ENCODE measurements at places on chromosomes 3 and 15. TPM values are rescaled to one million over a fixed set of nuclear protein-coding genes. Genes with fewer than 3 reads are reported as not detected.

- H3K27ac ChIP-seq = 0 out of 2 replicates have a peak overlapping the region, but pooled peaks have one; percentile 7
- no peak overlapping the region for H3K4me3 ChIP-seq
- DNase-seq = no peak
- no peaks in the 10 kb centered on the region for H3K27me3 ChIP-seq
- peaks cover 25% of the 10 kb centered on the region for H3K36me3 ChIP-seq
- H3K4me1 ChIP-seq = peaks cover 29% of the 10 kb centered on the region
Measured at GRCh38 chr3:14175383-14176037, 2.9 kb downstream of the XPC start.

- DNase-seq = no peak
- H3K27me3 ChIP-seq = no peaks in the 10 kb centered on the region
- H3K4me3 ChIP-seq = no peak overlapping the region
- no peak overlapping the region for H3K27ac ChIP-seq
Measured at GRCh38 chr3:65350801-65351476, 663.1 kb upstream of the ADAMTS9 start.

- peaks cover 13% of the 10 kb centered on the region for H3K4me1 ChIP-seq
- no peak overlapping the region for H3K4me3 ChIP-seq
- no peaks in the 10 kb centered on the region for H3K27me3 ChIP-seq
- H3K27ac ChIP-seq = no peak overlapping the region
- no peaks in the 10 kb centered on the region for H3K36me3 ChIP-seq
Measured at GRCh38 chr3:134852893-134853351, 57.9 kb downstream of the EPHB1 start.

DNA sequence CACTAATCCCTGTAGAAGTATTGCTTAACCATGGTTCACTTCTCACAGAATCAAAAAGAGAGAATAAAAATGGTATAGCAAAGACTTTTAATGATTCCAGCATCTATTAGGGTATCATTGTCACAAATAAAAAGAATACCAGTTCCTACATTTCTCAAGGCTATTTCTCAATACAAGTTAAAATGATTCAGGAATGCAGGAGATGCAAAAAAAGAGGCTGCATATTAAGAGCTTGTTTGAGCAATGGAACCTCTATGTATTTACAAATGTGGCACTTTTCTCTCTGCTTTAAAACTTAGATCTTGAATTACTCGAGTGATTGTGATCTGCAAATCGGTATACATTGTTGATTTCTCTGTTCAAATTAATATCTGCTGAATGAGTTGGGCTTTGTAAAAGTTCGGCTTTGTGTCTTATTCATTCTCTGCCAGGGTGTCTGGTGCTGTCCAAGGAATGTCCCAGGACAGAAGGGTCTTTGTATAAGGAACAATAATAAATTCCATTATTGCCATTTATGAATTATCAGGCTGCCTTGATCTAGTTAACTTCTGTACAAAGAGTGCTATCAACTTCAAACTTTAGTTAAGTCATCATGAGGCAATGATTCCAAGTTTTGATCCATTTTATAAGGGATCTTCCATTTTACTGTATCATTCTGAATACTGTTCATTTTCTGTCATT lies 364.2 kb downstream of the RBMS3 start:
- H3K27me3 ChIP-seq = no peaks in the 10 kb centered on the region
- DNase-seq = no peak
- no peaks in the 10 kb centered on the region for H3K36me3 ChIP-seq
- H3K4me1 ChIP-seq = peaks cover 32% of the 10 kb centered on the region

DNA sequence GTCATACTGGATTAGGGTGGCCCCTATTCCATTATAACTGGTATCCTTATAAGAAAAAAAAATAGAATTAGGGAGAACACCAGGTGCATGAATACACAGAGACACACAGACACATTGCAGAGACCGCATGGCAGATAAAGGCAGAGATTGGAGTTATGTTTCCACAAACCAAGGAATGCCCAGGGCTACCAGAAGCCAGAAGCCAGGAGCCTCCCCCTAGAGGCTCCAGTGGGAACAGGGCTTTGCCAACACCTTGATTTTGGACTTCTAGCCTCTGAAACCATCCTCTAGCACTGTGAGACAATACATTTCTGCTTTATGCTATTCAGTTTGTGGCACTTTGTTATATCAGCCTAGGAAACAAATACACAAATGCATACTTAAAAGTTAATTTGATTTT lies 10.4 kb downstream of the GOLM2 start:
- DNase-seq = peak; percentile 52
- H3K4me3 ChIP-seq = no peak overlapping the region
- H3K27me3 ChIP-seq = no peaks in the 10 kb centered on the region
- H3K27ac ChIP-seq = no peak overlapping the region
- no peaks in the 10 kb centered on the region for H3K36me3 ChIP-seq

- no peak for DNase-seq
- H3K27ac ChIP-seq = peak overlapping the region; percentile 26
- peaks cover 55% of the 10 kb centered on the region for H3K4me1 ChIP-seq
- no peaks in the 10 kb centered on the region for H3K27me3 ChIP-seq
- no peak overlapping the region for H3K4me3 ChIP-seq
- no peaks in the 10 kb centered on the region for H3K36me3 ChIP-seq
Measured at GRCh38 chr15:98755138-98755537, 106.8 kb downstream of the IGF1R start.

- peaks cover 35% of the 10 kb centered on the region for H3K36me3 ChIP-seq
- H3K4me1 ChIP-seq = no peaks in the 10 kb centered on the region
- H3K4me3 ChIP-seq = no peak overlapping the region
- peaks cover 6% of the 10 kb centered on the region for H3K27me3 ChIP-seq
- DNase-seq = no peak
Measured at GRCh38 chr3:43523454-43524053, 98.3 kb downstream of the ANO10 start.

DNA sequence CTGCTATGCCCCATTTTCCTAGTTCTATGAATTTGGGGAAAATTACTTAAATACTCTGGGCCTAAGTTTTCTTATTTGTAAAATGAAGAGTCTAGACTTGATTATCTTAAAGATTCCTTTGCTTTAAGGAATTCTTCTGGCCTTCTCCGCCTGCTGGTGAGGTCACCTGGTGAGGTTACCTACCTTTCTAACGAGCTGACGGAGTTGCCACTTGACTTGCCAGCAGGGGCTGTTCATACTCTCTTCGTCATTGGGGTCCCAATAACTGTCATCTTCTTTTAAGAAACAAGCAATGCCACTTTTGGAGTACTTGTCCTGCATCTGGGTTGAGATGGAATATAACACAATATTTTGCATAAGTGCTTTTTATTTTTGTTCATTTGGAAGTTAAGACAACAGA lies 8.6 kb downstream of the TNFSF10 start:
- no peaks in the 10 kb centered on the region for H3K27me3 ChIP-seq
- H3K4me1 ChIP-seq = peaks cover 12% of the 10 kb centered on the region
- H3K4me3 ChIP-seq = no peak overlapping the region
- no peak overlapping the region for H3K27ac ChIP-seq

DNA sequence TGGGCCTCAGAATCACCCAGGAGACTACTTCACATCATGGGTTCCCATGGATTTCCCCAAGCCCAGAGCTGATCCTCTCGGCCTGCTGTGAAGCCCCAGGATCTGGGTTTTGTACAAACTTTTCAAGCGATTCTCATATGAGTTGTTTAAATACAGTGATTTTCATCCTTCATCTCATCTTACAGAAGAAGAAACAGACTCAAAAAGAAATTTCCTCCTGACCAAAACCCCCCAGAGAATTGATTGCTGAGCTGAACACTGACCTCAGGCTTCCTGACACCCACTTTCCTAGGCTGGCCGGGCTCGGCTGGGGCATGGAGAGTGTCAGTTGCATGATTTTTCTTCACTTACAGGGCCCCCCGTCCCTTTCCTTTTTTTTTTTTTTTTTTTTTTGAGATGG lies 60.3 kb downstream of the BDH1 start:
- H3K4me3 ChIP-seq = no peak overlapping the region
- H3K27me3 ChIP-seq = peaks cover 7% of the 10 kb centered on the region
- no peaks in the 10 kb centered on the region for H3K4me1 ChIP-seq
- H3K36me3 ChIP-seq = peaks cover 7% of the 10 kb centered on the region
- no peak overlapping the region for H3K27ac ChIP-seq

DNA sequence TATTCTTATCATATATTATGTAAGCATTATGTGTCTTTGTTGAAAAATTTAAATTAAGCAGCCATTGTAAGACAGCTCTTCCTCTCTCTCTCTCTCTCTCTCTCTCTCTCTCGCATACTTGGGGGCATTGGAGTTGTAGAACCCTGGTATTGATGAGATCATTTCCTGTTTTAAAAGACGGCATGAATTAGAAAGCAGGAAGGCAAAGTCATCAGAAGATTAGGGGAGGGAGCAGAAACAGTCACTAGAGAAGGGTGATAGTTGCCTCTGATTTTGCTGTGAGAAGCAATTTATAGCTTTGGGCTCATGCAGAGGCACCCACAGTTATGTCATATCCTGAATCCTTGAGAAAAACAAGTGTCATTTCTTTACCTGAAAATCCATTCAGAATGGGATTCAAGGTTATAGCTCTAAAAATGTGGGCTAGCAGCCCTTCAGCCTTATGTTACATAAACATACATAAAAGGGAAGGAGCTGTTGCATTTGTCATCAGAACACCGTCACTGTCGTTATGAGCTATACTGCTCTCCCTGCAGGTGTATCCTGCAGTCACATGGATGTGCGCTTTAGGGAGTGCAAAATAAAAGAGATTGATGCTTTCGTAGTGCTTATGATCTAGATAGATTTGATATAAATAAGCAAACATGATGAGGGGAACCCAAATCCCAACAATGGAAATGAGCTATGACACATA lies 213.8 kb downstream of the NR1D2 start:
- H3K27ac ChIP-seq = no peak overlapping the region
- no peaks in the 10 kb centered on the region for H3K36me3 ChIP-seq
- H3K27me3 ChIP-seq = no peaks in the 10 kb centered on the region
- H3K4me1 ChIP-seq = peaks cover 49% of the 10 kb centered on the region
- no peak for DNase-seq

GRCh38 chr15:50813089-50813488 lies 47.6 kb upstream of the SPPL2A start:
- peaks cover 5% of the 10 kb centered on the region for H3K4me1 ChIP-seq
- no peak for DNase-seq
- H3K36me3 ChIP-seq = no peaks in the 10 kb centered on the region
- H3K4me3 ChIP-seq = no peak overlapping the region
- H3K27ac ChIP-seq = no peak overlapping the region

DNA sequence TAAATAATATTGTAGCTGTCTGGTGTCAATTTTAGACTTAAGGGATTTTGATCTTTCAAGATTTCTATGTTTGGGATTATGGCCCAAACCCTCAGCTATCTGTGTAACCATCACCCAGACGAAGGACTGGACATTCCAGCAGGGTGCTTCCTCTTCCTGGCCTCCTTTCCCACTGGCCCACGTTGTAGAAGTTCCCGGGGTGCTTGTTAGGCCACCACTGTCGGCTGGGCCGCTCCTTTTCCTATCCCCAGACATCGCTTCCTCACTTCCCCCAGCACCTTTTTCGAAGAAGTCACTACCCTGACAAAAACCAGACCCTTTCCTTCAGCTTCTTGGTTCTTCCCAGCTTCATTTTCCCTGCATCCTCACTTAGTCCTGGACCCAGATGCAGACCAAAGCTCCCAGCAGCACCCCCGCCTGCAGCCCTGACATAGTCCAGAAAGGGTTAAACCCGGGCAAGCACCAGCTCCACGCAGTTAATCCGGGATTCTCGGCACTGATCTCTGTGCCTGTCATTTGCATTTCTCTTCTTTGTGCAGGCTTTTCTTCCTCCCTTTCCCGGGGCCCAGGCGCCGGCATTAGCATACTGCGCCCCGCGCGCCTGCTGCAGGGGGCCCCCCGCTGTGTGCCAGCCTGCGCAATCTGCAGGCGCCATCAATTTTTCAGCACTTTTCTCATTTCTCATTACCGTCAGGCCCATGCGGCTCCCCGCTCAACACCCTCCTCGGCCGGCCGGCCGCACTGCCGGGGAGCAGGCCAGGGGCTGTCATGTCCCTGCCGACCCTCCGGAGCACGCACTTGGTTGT lies 90.6 kb downstream of the ZNF621 start:
- peak overlapping the region; percentile 64 for H3K27ac ChIP-seq
- H3K4me1 ChIP-seq = peaks cover 64% of the 10 kb centered on the region
- H3K27me3 ChIP-seq = no peaks in the 10 kb centered on the region
- H3K4me3 ChIP-seq = peak overlapping the region; percentile 57
- no peaks in the 10 kb centered on the region for H3K36me3 ChIP-seq

The FBXW12 gene
- 2.0 TPM for total RNA-seq

The SHC4 gene
- 0.63 TPM for total RNA-seq

Data from WTC11 (cell line).